ENCODE measurements at places on chromosomes 12 and 14.

GRCh38 chr12:48187916-48188695 lies 4.7 kb downstream of the CCDC184 start:
- DNase-seq, result no peak

- DNase-seq, result no peak
Measured at GRCh38 chr12:68406134-68406576, 74.0 kb upstream of the MDM1 start.

DNA sequence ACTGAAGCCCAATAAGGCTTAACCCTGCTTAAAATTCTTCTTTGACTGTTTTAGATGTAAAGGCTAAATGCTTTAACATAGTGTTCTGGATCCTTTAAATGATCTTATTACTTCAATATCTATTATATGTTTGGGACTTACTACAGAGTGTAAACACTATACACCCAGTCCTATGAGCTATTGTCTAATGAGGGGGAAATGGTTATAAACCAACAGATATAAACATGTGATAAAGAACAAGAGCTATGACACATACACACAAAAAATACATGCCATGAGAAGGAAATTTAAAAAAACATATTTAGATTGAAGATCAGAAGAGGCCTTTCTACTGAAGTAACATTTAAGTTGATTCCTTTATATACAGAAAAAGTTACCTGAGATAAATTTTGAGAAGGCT lies 505.1 kb downstream of the FOXG1 start:
- DNase-seq, result no peak

DNA sequence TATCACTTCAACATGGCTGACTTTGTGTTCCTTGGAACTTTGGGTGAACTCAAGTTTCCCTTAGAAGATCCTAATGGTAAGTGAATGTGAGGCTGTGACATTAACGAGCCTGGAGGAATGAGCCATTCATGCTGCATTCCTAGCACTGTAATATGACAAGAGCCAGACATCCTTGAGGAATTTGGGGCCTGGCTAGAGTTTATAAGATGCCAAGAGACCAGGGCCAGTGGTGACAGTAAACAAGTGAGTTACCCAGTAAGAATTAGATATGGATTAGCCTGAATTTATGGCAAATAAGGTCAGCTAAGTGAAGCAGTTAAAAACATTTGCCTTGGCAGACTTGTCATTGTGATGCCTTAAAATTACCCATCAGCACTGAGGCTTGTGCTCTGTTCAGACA lies 232.4 kb downstream of the AKAP6 start:
- DNase-seq, result no peak

GRCh38 chr12:11607313-11608081 lies 42.0 kb upstream of the ETV6 start:
- no peak for DNase-seq

DNA sequence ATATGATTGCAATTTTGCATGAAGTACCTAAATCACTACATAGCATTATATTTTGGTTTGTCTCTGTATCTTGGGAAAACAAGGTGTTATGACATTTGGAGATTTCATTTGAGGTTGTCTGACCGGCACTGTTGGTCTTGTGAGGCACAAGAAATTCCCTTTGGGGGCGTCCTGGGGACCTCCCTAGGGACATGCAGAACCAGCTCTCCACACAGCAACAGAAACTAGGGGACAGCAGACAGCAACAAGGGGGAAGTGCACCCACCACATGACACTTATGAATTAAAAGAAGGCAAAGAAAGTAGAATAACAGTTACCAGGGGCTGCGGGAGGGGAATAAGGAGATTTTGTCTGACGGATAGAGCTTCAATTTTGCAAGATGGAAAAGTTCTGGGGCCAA lies 14.4 kb downstream of the DDX54 start:
- no peak for DNase-seq

Data from stimulated activated CD4-positive, alpha-beta T cell treated with anti-CD3 and anti-CD28 coated beads, Interleukin-15, amount 100 ng/mL, for 48 hours (primary cell).